NCI-H2107 (cell line): ENCODE measurements at places on chromosomes 4 and X.

DNA sequence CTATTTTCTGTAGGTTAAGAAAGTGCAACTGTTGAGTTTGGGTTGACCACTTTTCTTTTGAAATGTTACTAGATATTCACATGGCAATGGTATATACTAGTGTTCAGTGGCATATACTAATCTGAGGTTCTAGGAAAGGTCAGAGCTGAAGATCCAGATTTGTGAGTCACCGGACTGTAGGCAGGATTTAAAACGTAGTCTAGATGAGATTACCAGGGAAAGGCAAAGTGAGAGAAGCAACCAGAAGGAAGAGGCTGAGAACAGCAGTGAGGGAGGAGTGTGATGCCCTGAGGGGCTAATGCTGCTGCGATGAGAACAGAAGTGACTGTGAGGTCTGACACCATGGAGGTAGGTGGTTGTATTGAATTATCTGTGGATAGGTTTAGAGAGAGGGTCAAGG is 9.7 kb upstream of the PLA2G12A start:
- no peak for DNase-seq

GRCh38 chr4:108978066-108978465 is 215.2 kb upstream of the ETNPPL start:
- DNase-seq: no peak

- no peak for DNase-seq
Observed at GRCh38 chr4:150209140-150209829, 131.0 kb downstream of the DCLK2 start.

DNA sequence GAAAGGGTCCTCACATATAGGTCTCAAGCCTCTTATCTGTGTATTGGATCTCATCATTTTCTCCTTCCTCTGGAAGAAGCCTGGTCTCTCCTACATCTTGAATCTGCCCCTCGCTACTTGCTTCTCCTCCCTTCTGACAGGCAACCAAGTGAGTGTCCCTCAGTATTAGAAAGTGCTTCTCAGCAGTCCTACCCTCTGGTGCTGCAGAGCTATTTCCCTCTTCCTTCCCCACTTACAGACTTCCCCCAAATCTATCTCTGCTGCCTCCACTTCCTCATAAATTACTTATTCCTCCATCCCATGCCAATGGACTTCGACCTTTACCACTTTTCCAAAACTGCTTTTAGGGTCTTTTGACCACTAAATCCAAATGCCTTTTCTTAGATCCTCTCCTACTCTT is 129.1 kb upstream of the NAP1L5 start:
- DNase-seq: no peak

GRCh38 chrX:11886745-11887144 is 128.7 kb downstream of the MSL3 start:
- DNase-seq: no peak

GRCh38 chr4:184448821-184449220 is 25.5 kb downstream of the IRF2 start:
- DNase-seq: no peak

GRCh38 chr4:162852642-162853041 is 314.0 kb downstream of the NAF1 start:
- no peak for DNase-seq
